ENCODE measurements at places on chromosomes 6 and 20.
A peak's percentile ranks its signal among the peaks of the same experiment; 100 is the strongest.

GRCh38 chr20:45283551-45284057 lies 23.0 kb upstream of the RBPJL start:
- DNase-seq: no peak

GRCh38 chr20:50504231-50504823 lies 5.9 kb upstream of the PTPN1 start:
- DNase-seq: no peak

DNA sequence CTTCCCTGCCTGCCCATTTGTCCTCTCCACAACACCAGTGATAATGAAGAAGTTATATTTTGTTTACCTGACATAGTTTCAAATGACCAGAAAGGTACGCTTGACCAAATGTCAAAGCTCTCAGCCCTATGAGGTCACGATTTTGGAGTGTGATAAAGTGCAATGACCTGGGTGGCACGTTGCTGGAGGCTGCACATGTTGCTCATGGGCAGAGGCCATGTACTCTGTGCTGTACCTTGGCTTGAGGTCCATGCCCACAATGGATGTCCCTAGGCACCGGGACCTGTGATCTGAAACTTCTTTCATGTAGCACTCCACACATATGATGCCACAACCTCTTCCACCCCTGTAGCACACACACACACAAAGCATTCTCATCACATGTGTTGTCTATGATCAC lies 164.0 kb upstream of the HEY2 start:
- no peak for DNase-seq

- DNase-seq: no peak
Measured at GRCh38 chr20:19729672-19730071, 28.4 kb upstream of the RIN2 start.

DNA sequence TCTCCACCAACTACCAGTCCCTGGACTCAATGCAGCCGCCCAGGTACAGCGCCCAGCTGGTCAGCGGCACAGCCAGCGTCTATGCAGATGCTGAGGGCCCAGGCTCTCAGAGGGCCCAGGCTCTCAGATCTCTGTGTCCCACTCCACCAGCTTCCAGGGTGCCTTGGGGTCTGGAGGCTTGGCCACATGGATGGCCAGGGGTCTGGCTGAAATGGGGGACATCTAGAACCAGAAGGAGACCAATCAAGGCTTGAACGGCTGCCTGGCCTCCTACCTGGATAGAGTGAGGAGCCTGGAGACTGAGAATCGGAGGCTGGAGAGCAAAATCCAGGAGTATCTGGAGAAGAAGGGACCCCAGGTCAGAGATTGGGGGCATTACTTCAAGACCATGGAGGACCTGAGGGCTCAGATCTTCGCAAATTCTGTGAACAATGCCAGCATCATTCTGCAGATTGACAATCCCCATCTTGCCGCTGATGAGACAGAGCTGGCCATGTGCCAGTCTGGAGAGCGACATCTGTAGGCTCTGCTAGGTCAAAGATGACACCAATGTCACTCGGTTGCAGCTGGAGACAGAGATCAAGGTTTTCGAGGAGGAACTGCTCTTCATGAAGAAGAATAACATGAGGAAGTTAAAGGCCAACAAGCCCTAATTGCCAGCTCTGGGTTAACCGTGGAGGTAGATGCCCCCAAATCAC lies 44.1 kb upstream of the GRM4 start:
- DNase-seq: peak; percentile 15

- DNase-seq: no peak
Measured at GRCh38 chr6:38720295-38720694, 5.2 kb downstream of the DNAH8 start.

DNA sequence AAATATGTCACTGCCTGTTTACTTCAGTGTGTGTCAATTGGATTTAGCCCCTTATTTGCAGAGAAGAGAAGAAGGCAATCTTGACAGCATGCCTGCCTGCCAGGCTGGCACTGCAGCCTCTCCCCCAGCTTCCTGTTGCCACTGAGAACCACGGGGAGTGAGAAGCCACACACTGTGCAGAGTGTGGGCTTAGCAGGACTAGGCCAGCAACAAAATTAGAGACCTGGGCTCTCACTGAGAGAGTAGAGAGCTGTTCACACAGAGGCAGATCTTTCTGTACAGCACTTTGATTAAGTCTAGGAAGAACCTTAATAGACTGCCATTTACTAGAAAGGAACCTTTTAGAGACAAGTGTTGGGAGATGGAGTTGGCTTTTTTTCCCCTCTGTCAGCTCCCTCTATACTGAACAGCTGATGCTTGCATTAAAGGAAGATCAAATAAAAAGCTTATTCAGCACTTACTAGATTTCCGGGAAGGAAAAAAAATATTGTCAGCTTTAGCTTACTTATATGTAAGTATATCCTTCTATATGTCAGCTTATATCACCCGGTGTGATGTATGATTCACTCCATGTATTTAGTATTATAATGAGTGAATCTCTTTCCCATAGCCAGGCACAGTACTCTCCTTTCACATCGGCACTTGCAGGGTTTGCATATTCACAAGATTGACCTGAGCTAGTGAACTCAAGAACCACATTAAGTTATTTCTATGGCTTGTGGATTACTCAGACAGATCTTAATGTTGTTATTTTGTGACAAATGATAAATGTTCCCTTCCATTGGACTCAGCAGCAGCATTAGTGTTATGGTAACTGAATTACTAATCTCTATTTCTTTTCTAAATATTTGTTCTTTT lies 851.0 kb upstream of the EPHA7 start:
- DNase-seq: no peak

DNA sequence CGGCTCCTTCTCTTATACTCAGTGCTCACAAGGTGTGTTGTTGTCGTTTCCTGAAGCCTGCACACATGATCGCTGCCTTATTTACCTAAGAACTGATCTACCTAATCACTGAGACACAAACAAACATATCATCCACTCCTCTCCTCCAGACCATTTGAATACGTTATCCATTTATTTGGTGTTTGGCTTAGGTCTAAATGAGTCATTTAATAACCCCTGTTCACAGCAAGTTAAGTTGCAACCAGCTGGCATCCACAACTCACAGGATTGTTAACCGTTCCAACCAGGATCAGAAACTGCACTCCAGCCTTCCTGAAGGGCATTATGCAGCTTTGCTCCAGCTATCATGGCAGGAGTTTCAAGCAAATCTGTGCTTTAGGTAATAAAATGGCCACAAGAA lies 511.1 kb upstream of the MAP3K7 start:
- no peak for DNase-seq

GRCh38 chr6:157726892-157727628 lies 96.0 kb upstream of the SNX9 start:
- DNase-seq: no peak

DNA sequence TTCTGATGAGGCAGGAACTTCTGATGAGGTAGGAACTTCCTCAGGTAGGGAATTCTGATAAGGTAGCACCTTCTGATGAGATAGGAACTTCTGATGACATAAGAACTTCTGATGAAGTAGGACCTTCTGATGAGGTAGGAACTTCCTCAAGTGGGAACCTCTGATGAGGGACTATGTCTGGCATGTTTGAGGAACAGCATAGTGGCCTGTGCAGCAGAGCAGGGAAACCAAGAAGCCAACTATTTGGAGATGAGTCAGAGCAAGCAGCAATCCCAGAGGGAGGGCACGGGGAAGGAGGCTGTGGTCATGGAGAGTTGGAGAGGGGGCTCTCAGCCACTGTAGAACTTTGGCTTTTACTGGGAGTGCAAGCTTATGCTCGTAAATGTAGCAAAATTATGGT lies 132.4 kb downstream of the CFAP61 start:
- DNase-seq: no peak

- no peak for DNase-seq
Measured at GRCh38 chr6:156953127-156953478, 175.9 kb downstream of the ARID1B start.

DNA sequence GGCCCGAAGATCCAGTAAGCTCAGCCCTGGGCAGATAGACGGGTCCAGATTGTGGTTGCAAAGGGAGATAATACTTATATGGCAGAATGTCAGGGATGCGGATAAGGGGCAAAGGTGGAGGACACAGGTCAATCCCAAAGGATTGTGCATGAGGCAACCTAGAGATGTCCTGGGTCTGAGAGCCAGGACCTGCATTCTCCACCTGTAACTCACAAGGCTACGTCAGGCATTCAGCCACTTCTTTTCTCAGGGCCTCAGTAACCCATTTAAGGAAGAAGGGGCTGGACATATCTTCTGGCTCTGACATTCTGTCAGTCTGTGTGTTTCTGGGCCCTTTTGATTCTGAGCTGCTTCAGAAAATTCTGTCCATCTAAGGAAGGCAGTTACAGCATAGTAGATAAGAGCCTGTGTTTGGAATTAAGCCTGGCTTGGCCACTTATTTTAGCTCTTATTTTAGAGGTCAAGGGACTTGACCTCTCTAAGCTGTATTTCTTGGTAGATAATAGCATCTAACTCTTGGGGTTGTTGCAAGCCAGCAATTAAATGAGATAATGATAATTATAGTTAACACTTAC lies 40.2 kb downstream of the CNBD2 start:
- no peak for DNase-seq

- no peak for DNase-seq
Measured at GRCh38 chr6:45637611-45638257, 260.0 kb upstream of the SUPT3H start.

- DNase-seq: no peak
Measured at GRCh38 chr6:124822204-124822613, 140.0 kb upstream of the RNF217 start.

GRCh38 chr6:80145509-80145908 lies 39.0 kb downstream of the BCKDHB start:
- no peak for DNase-seq

DNA sequence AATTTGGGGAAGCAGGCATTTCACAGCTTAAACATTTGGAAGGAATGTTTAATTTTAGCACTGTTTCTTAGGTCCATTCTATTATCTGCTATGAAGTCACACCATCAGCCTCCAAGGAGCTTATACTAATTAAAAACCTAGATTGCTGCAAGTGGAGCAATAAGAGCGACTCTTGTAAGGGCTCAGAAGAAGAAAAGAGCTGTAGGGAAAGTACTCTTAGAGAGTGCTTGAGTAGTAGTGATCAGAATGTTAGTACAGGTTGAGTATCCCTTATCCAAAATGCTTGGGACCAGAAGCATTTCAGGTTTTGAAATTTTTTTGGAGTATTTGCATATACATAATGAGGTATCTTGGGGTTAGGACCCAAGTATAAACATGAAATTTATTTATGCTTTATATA lies 285.3 kb downstream of the UBE3D start:
- no peak for DNase-seq

- DNase-seq: no peak
Measured at GRCh38 chr6:22248513-22249308, 48.1 kb downstream of the PRL start.

- DNase-seq: no peak
Measured at GRCh38 chr20:62906209-62906608, 20.1 kb downstream of the DIDO1 start.

GRCh38 chr6:128532827-128533226 lies 12.4 kb upstream of the PTPRK start:
- no peak for DNase-seq

All from stimulated activated CD8-positive, alpha-beta memory T cell treated with anti-CD3 and anti-CD28 coated beads, Interleukin-2, amount 100 ng/mL, for 1 hour (primary cell).